ENCODE measurements at places on chromosomes 5 and 9.

GRCh38 chr5:37109338-37109737 lies 139.8 kb downstream of the CPLANE1 start:
- DNase-seq: no peak

- DNase-seq: no peak
These were observed 355.3 kb downstream of the PRELID2 start for GRCh38 chr5:145479857-145480256.

DNA sequence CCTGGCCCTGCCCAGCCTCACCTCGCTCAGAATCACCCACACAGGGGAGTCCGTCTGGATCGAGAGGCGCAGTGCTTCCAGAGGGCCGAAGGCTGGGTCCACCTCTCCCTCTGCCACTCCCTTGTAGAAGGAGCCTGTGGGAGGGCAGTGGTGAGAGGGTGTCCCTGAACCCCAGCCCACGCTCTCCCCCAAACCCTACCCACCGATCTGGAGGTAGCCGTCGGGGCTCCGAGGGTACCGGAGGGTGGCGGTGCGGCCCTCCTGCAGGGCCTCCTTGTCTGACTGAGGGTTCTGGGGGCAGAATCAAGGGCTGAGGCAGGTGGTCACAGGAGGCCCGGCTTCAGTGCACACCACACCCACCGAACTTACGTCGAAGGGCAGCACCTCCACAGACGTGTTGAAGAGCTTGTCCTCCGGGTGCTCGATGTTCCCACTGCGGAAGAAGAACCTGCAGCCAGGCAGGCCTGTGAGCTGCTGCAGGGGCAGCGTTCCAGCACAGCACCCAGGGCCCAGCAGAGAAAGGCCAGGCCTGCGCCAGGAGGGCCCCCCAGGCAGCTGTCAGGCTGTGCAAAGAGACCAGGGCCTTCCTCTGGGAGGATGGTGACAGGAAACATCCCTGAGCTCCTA lies 4.5 kb downstream of the LTC4S start:
- DNase-seq: no peak

DNA sequence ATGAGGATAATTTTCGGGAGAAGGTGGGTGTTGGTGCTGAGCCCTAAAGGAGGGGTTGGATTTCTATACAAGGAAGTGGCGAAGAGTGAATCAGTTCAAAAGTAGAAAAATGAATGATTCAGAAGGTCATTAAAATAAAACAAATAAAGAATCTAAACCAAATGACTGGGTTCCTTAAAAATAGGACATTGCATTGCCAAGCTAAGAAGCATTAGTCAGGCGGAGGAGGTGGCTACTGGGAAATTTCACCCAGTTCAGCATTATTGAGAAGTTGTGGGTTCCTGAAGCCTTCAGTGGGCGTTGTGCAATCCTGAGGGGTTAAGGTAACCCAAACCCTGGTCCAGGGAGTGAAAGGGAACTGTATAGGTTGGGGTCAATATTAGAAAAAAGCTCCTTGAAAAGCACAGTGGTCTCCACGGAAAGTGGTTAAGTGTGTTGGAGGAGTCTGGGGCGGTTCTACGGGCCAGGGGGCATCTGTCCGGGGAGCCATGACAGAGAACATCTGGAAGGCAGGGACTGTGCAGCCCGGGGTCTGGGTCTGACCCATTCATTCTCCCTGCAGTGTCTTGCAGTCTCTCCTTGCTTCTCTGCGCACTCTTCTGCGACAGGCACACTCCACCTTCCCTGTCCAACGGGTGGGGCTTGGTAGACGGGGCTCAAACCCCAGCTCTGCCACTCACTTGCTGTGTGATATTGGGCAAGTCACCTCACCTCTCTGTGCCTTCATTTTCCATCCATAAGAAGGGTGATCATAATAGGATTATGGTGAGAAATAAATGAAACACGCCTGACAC lies 27.6 kb upstream of the DUSP1 start:
- no peak for DNase-seq

DNA sequence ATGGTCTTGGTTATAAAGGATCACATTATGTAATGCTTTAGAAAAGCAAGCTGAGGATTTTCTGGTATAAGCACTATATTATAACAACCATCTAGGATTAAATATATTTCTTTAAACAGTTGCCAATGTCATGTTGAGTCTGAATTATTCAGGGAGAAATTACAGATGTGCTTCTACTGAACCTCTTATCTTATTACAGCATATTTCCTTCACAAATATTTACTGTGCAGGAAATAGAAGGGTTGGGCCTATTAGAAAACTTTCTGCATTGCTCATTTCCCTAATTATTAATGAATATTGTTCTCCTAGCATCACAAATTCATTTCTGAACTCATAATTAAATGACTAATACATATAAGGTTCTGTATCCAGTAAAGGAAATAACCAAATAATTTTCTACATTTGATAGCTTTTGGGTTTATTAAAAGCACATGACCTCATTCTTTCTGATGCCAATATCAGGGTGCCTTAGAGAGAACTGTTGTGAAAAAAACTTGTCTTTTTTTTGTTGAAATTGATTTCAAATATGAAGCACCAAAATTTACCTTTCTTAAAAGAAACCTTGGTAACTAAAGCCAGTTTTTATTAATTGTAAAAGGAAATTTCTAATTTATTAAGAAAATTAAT lies 476.8 kb upstream of the PTGER4 start:
- DNase-seq: no peak

DNA sequence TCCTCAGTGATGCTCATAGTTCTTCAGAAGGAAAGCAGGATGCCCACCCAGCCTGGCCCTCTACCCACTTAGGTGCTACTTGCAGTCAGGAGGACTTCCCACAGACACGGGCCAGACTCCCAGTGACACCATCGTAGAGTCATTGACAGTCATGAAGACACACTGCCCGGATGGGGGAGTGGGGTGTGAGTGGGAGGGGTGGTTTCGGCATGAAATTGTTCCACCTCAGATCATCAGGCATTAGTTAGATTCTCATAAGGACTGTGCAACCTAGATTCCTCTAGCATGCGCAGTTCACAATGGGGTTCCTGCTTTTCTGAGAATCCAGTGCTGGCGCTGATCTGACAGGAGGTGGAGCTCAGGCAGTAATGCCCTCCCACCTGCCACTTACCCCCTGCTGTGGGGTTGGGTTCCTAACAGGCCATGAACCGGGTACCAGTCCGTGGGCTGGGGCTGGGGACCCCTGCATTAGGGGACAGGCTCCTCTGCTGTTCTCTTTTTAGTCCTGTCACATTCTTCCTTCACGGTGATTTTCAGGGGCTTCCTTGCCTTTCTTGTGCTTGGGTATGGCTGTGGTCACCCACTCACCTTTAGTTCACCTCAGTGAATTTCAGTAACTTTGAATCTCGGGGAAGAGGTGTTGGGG lies 88.2 kb upstream of the ANKRD55 start:
- no peak for DNase-seq

GRCh38 chr9:85742597-85742936 lies 813 bp upstream of the AGTPBP1 start:
- DNase-seq: no peak
